ENCODE measurements at places on chromosomes 16 and 17.
A peak's percentile ranks its signal among the peaks of the same experiment; 100 is the strongest.

DNA sequence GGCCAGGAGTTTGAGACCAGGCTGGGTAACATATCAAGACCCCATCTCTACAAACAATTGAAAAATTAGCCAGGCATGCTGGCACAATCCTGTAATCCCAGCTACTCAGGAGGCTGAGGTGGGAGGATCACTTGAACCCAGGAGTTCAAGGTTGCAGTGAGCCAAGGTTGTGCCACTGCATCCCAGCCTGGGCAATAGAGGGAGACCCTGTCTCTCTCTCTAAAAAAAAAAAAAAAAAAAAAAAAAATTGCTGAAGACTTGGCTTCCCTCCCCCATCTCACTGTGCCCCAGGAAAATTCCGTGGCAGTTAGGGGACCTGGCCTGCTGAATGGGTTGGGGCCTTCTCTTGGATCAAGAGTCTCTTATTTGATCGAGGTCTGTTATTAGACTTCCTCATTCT, at the start of gene ODF4:
Gene ODF4 (plus strand): TSS at position 301 of the 400 bp plus-strand sequence. CDS start 212 bp downstream, outside the sequence.
- no peak for DNase-seq

GRCh38 chr17:80921159-80921558, 70.5 kb upstream of the CHMP6 start:
- DNase-seq: no peak

DNA sequence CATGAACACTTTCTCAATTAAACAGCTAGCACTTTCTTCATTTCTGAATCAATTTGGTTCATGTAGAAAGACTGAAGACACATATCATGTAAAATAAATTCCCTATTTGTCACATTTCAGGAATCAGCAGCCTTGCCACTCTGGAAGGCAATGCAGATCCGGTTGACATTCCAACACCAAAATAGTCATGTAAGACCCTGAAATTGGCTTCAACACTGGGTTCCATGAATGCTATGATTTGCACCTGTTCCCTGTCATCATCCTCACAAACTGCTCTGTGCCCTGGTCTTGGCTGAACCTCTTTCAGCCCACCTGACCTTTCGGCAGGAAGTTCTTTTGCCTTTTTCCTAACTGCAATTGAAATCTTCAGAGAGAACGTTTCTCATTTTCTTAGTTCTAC, 156.9 kb downstream of the CDH8 start:
- no peak for DNase-seq

DNA sequence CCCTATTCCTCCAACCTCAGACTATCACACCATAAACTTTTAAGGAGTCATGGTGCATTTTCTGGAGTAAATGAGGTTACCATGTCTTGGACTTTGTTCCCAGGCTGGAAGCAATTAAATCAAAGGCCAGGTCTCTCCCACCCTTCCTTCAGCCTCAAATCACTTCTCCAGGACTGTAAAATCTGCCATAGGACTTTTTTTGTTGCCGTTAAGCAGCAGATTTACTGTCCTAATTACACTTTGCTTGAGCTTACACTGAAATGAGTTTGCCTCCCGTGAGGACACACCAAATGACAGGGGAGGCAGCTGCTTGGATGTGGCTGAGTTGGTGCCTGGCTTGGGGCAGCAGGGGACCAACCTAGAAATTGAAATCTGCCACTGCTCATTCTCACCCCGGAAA, 14.7 kb downstream of the DCAKD start:
- no peak for DNase-seq

DNA sequence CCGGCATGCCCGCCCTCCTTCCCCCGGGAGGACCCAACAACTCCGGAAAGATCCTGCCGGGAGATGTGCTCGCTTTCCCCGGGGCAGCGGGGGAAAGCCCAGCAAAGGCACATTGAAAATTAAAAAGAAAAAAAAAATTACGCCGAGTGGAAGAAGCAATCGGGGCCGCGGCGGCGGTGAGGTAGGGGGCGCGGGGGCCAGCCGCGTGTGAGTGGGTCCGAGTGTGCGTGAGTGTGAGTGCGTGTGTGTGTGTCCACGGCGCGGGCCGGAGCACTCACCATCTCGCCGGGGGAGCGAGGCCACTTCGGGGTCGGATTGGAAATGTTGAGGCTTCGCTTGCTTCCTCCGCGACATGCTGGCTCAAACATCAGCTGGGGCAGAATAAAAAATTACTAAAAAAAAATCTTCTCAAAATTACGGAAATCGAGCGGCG, at the start of gene SALL1:
Gene SALL1 (minus strand): TSS at position 383 of the 433 bp plus-strand sequence. CDS start 29 bp downstream, at position 354.
- DNase-seq: no peak

GRCh38 chr16:4474192-4474961, at the start of gene NMRAL1:
Gene NMRAL1, minus strand, starts transcription at chr16:4474625. Its CDS starts 493 bp downstream, at chr16:4474132.
- peak; percentile 96 for DNase-seq

DNA sequence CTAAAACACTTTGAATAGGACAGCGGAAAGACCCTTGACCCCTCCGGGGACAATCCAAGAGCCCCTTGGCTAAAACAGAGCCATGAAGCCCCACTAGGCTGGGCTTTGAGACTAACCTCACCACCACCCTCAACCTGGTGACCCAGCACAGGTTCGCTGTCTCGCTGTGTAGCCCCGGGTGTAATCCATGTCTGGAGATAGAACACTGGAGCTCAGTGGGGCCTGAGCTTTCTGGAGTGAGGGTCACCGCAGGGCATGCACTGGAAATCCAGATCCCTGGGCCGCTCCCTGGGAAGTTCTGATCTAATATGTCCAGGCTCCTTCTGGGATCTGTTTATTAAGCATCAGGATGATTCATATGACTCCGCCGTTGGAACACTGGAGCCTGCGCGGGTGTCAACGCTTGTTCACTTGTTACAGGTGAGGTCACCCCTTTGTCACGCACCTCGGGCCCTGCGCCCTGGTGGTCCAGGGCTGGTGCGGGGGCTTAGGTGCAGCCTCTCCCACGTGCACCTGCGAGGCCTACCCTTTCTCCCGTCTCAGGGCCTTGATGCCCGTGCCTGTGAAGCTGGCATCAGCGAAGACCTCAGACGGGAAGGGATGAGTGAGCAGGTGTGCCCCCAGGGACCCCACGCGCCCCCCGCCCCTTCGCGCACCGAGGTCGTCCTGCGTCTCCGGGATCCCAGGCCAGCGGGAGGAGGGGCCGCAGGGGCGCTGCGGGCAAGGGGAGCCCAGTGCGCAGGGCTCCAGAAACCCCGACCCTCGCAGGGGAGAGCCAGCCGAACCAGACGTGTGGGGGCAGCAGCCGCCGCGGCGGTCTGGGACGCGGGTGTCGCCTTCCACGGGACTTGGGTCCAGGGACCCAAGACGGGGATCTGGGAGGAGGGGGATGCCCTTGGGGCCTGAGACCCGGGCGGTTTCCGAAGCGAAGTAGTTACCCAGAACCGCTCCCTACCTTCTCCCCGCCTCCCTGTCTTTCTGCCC, 224.1 kb upstream of the FOXF1 start:
- DNase-seq: no peak
